ENCODE measurements at places on chromosomes 2 and 18. TPM values are rescaled to one million over a fixed set of nuclear protein-coding genes. Genes with fewer than 3 reads are reported as not detected.
A peak's percentile ranks its signal among the peaks of the same experiment; 100 is the strongest.

SCYGR4 gene
- total RNA-seq = not detected

- DNase-seq = no peak
Measured at GRCh38 chr2:159077869-159078268, 109.4 kb downstream of the TANC1 start.

FHOD3 gene
- total RNA-seq = 1.6 TPM

DTNA gene
- total RNA-seq = 34.0 TPM

TMEM169 gene
- 3.8 TPM for total RNA-seq

- no peak for DNase-seq
Measured at GRCh38 chr2:162317058-162317742, 1.3 kb downstream of the IFIH1 start.

DNA sequence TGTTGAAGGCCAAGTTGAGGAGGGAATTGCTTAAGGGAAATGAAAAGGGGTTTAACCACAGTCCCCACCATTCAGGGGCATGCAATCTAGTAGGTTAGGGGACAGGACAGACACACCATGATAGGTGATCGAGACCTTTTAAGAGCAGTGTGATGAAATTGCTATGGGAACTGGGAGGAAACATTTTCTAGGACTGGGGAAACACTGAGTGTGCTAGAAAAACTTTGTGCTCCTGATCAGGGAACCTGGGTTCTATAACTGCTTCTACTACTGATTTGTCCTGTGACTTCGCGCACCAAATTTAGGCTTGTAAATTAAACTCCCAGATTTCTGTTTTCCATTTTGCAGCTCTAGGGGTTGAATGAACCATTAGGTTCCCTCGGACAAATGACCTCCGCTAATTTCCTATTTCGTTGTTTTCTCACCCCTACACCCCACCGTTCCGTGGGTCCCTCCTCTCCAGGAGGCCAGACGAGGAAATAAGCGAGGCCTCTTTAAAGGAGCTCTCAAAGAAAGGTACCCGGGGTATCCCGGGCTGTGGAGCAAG lies 371 bp upstream of the LCLAT1 start:
- DNase-seq = no peak

SERPINB10 gene
- total RNA-seq = not detected

DNA sequence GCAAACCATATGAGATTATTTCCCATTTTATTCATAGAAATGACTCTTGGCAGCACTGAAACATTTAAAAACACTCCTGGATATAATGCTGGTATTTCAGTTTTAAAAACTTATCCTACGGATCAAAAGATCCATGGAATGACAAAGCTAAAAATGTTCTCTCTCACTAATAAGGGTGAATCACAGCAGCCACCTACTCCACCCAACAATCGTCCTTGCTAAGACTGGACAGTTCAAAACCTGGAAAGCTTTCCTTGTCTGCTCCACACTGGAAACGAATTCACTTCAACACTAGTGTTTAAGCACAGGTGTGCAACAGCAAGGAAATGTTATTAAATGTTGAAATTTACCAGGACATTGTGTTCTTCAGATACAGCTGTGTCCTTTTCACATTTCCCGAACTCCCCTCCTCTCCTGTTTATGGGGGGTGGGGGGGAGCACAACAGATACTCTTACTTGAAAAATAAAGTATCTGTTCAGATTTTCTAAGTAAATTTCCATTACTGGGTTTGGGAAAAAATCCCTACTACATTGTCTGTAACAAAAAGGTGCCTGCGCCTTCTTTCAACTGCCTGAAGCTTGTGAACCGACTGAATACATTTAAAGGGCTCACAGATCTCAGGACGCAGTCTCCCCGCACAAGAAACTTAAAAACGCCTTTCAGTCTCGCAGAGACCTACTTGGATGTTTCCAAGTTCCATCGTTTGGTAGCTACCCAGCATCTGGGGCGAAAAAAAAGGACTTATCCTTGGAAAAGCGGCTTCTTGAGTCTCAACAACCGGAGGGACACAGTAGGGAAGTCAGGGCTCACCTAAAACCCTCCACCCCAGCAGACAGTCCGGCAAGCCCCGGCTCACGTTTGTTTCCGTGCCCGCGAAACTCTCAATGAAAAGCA lies 1.3 kb downstream of the YWHAQ start:
- DNase-seq = no peak

DNA sequence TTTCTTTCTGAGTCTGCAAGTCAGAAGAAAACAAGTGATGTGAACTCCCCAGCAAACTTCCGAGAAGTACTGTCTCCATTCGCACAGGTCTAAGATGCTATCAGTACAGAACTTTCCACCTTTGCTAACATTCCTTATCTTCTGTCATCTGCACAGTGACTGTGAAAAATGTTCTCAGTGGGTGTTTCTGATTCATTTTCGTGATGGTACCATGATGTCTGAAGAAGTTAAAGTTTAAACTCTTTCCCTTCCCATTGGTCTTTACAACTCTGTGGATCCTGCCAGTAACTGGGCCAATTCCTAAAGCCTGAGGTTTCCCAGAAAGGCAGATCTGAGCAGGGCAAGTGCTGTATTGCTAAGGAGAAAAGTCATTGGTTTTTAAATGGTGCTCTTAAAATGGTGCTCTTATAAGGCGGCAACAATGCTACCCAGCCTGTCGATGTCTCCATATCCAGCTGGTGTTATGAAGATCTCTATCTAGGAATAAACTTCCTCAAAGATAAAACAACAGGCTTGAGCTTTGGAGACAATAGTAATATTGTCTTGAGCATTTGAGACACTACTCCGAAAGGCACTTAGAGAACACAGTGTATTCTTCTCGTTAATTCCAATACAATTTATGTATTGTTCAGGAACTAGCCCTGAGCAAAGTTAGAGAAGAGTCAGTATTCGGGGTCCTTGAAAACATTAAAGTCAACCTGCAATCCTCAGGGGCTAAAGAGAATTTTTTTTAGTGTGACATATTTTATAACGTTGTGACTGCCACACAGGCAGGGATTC lies 232.3 kb downstream of the OSR1 start:
- no peak for DNase-seq

ANKRD53 gene
- 5.4 TPM for total RNA-seq

DNA sequence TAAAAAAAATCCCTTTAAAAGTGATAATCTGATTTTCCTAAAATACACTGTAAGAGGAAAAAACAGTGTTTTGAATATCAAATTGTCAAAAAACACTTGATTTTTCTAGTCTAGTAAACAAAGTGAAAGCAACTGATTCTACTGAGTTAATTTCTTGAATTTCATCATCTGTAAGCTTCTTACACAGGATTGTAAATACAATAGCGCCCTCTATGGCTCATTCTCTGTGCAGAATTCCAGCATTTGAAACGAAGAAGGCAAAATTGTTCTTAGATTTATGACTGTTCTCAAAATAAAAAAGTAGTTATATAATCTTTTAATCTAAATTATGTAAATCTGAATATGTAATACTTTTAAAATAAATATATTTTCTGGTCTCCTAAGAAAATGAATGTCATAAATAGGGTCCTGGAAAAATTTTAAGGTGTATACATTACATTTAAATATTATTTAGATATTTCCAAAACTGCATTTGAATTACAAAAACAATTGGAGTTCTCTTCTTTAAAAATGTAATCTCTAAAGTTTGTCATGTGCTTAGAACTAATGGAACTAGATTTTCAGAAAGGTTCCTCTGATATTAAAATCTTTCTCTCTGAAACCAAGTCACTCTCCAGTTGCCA lies 176.9 kb upstream of the MC4R start:
- no peak for DNase-seq

DNA sequence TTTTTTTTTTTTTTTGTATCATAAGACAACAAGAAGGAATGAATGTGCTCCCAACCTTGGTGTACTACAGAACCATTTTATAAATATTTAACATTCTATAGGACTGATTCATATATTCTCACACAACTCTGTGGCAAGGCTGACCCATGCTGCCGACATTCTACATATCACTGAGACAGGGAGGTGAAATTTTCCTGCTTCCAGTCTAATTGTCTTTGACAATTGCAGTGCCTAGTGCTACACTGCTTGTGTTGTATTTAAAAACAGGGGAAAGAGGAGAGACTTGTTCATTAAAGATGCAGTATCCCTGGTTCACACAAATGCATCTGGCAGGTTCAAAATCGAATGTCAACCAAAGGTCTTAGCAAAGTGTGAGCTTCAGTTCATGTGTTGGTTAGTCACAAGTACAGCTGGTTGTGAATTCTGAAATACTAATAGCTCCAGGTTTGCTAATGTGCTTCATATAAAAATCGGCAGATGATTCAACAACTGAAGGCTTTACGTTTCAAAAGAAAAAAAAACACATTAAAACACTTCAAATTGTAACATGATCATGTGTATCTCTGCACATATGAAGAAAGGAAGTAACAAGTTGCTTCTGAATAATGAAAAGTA lies 130.8 kb downstream of the FIGN start:
- no peak for DNase-seq

- DNase-seq = no peak
Measured at GRCh38 chr2:159797225-159797542, 824 bp downstream of the CD302 start.

RFX8 gene
- total RNA-seq = not detected

FAM228B gene
- 25.4 TPM for total RNA-seq

RASGRP3 gene
- not detected for total RNA-seq

DNA sequence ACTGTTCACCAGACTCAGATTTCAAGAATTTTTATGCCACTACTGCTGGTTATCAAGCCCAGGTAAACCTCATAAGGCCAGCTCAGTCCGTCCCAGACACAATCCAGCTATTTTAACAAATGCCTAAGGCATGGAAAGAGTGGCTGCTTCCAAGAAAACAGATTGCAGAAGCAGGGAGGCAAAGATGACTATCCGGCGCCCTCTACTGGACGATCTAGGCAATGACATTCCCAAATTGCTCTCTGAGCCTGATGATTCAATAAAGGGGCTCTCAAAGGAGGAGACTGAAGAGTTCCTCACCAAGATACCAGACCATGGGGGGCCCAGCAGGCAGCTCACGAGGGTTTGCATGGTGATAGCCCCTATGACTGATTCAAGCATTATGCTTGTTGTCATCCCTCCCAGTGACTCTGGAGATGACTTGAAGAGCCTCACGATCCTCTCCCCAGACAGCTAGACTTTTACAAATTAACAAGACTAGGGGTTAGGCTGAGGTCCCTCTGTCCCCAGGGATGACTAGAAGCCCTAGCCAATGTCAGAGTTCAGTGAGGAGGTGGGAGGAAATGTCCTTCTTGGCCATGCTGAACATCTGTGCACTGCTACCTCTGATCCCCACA lies 25.0 kb downstream of the SERPINB8 start:
- DNase-seq = peak; percentile 22

- no peak for DNase-seq
Measured at GRCh38 chr2:3168230-3168891, 209.3 kb downstream of the EIPR1 start.

FTCDNL1 gene
- 1.2 TPM for total RNA-seq

ITGA4 gene
- 1.5 TPM for total RNA-seq

DNA sequence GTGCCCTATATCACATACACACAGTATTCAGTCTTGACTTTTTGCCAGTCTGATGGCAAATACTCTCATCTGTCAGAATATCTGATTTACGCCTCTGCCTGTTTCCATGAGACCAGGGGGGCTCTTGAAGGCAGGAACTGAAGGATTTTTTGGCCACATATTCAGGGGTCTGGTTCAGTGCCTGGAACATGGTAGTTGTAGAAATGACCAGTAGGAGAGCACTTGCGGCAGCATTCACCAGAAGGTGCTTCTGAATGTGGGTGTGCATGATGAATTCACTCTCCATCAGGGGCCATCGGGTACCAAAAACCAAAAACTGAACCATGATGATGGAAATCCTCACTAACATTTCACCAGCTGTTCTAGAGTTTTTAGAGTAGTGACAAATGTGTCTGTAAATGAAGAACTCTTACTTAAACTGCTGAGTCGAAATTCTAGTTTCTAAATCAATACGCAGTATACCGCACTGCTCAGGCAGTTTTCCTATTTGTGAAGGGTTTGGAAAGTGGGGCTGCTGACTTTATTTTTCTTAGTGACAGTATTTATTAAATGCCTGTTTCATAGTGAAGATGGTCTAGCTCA lies 54.6 kb downstream of the MERTK start:
- DNase-seq = no peak

DNA sequence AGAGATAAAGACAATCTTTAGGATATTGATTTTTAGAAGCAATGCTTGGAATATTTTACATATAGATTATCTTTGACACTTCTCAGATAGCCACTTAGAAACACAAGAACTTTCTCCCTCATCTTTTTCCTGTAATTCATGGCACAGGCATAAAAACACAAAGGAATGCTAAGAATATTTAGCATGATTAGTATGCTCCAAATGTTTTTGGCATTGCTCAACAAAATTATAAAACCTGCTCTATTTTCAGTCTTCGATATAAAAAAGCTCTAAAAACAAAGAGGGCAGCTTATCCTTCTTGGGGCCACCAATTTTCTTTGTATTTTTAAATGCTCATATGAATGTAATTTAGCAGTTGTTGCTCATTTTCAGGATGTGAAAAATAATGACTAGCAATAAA lies 90.8 kb downstream of the RAD51AP2 start:
- DNase-seq = no peak

GRCh38 chr2:145226901-145227300 lies 707.0 kb upstream of the ZEB2 start:
- no peak for DNase-seq

NDC80 gene
- 15.0 TPM for total RNA-seq

DNA sequence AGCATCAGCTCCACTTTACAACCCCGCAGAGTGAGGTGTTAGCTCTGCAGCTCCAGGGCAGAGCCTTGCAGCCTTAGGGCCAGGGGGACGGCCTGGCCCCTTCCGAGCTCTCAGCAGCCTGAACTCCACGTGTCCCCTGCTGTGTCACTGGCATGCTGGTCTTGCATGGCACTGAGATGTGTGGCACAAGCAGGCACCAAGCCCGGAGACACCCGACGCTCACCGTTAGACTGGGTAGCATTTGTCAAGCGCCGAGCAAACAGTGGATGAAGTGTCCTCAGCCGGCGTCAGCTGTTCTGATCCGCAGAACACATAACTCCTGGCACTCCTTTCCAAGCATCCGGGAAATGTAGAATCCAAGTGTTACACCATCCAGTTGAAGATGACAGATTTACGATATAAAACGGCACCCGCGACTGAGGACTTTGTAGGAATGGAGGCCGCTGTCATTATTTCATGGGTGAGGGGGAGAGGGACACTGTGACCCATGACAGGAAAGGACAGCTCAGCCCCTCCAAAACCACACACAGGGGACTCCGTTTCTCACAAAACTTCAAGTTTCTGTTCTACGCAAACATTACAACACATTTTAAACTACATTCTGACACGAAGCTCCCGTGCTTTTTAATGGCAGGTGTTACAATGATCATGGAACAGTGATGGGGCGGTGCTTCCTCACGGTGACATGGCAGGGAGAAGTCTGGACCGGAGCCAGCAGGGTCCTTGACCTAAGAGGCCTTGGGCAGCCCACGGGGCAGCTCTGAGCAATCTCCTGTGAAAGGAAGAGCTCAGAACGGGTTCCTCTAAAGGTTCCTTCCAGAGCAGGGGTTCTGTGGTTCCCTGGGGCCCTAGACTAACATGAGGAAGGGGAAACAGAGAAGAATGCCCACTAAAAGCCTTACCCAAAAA lies 89.4 kb downstream of the HDAC4 start:
- peak; percentile 2 for DNase-seq

DNA sequence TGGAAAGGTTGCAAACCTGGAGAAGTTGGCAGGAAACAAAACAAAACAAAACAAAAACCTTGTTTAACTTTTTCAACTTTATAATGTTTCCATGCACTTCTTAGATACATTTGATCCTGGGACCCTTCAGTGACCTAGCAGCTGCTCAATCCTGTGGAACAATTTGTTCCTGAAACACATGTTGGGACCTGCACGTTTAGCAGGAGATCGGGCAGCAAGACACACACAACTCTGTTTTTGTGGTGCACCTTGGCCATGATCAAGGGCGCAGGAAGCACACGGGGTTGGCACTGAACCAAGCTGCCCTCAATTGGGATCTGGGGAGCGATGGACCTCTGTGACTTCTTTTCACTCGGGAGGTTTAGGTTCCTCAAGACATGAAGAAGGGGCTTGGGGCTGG lies 268.7 kb downstream of the LOXHD1 start:
- no peak for DNase-seq
